ENCODE measurements at places on chromosomes 12 and 14.

GRCh38 chr12:94010307-94010706 lies 138.1 kb upstream of the PLXNC1 start:
- DNase-seq: no peak

DNA sequence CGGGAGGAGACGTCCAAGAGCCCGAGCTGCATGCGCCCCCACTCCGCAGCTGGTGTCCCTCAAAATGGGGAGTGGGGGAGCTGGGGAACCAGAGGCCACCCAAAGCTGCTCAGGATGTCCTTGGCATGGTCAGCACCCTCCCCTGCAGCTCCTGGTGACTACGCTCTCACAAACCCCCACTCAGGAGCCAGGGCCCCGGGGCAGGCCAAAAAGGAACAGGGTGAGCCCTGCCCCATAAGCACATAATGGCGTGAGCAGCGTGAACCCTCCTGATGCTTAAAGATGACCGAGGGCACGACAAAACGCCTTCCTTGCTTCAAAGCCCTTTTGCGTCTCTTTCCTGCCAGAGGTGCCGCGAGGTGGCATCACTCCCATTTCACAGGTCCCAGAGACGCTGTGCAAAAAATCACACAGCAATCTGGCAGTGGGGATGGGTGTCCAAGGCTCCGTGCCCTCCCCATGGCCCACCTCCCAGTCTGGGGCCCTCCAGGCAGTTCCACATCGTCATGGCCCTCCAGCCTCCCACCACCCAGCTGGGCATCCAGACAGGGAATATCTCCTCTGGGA lies 13.5 kb downstream of the NCOR2 start:
- no peak for DNase-seq

- no peak for DNase-seq
Observed at GRCh38 chr12:124883263-124884130, 19.8 kb upstream of the SCARB1 start.

DNA sequence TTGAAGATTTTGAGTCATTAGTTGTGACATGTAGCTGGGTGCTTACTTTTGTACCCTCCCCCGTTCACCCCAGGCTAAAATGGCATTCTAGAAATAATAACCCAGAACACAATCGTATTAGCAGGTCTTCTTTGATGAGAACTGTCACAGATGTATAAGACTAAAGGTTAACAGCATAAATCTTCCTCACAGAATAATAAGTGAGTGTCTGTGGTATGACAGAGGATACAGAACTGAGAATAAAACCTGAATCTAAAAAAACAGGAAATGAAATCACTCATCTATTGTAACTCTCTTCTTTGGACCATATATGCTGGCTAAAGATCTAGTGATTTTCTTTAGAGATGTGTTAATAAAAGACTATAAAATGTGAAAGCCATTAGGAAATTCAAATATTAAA lies 746.6 kb downstream of the LRFN5 start:
- DNase-seq: no peak

DNA sequence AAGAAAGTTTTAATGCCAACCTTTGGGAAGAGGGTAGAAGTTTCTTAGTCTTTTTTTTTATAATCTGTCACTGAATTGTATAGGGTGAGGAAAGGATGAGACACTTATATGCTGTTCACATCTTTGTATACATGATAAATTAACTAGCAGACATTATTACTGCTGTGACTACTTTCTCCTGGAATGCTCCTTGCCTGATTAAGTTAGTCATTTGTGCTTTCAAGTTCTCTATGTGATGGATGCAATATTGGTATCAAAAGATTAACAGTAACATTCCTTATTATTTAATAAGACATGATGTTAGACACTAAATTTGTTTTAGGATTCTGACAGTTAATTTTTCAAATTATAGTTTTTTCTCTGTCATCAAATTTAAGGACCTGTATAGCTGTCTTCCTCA lies 223.4 kb upstream of the GARIN2 start:
- DNase-seq: no peak

DNA sequence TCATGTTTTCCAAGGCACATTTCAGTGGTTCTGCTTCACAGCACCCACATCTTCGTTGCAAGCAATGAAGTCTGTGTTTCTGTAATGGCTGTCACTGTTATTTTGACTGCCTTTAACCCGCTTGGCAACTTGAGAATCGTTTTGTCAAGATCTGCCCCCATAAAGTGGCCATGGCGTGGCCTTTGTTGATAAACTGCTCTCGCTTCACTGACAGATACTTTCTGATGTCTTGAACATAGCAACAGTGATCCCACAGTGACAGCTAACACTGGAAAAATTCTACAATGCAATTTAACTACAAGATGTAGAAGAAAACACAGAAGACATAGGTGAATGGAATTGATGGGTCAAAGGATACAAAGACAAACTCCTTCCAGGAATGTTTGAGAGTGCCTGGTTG lies 184.2 kb downstream of the KLHL28 start:
- no peak for DNase-seq

- DNase-seq: no peak
Observed at GRCh38 chr12:42639556-42639955, 50.0 kb upstream of the PRICKLE1 start.

GRCh38 chr12:6214633-6215032 lies 14.4 kb downstream of the CD9 start:
- no peak for DNase-seq

Measured in activated CD4-positive, alpha-beta T cell treated with anti-CD3 and anti-CD28 coated beads for 24 hours (primary cell).